ENCODE measurements at places on chromosomes 1 and 21.

GRCh38 chr1:73662526-73662925, 535.5 kb downstream of the LRRIQ3 start:
- no peak for DNase-seq

DNA sequence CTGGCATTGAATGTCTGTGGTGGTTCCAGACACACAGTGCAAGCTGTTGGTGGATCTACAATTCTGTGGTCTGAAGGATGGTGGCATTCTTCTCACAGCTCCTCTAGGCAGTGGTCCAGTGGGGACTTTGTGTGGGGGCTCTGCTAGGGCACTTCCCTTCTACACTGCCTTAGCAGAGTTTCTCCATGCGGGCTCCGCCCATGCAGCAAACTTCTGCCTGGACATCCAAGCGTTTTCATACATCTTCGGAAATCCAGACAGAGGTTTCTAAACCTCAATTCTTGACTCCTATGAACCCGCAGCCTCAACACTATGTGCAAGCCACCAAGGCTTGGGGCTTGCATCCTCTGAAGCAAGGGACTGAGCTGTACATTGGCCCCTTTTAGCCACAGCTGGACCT, 43.0 kb downstream of the RGS18 start:
- no peak for DNase-seq

GRCh38 chr1:195965475-195965874, 642.8 kb downstream of the KCNT2 start:
- no peak for DNase-seq

GRCh38 chr1:92754000-92754718, 30.7 kb downstream of the EVI5 start:
- no peak for DNase-seq

GRCh38 chr1:204581759-204582158, 65.6 kb downstream of the MDM4 start:
- no peak for DNase-seq

GRCh38 chr1:157249739-157250138, 111.5 kb upstream of the ETV3 start:
- no peak for DNase-seq

Measured in renal pelvis (tissue), 12 donors.